ENCODE measurements at places on chromosomes 5 and 9. TPM values are rescaled to one million over a fixed set of nuclear protein-coding genes. Genes with fewer than 3 reads are reported as not detected.

The UNC5A gene
- total RNA-seq, result not detected

The GABBR2 gene
- not detected for total RNA-seq

The SHROOM1 gene
- 4.2 TPM for total RNA-seq

The IFNB1 gene
- total RNA-seq, result not detected

The ARHGEF37 gene
- 13.7 TPM for total RNA-seq

The RNF44 gene
- total RNA-seq, result 10.7 TPM

The PCDHB12 gene
- total RNA-seq, result 2.3 TPM

The MFAP3 gene
- 72.4 TPM for total RNA-seq

The MBLAC2 gene
- 3.3 TPM for total RNA-seq

The SLC45A2 gene
- not detected for total RNA-seq

DNA sequence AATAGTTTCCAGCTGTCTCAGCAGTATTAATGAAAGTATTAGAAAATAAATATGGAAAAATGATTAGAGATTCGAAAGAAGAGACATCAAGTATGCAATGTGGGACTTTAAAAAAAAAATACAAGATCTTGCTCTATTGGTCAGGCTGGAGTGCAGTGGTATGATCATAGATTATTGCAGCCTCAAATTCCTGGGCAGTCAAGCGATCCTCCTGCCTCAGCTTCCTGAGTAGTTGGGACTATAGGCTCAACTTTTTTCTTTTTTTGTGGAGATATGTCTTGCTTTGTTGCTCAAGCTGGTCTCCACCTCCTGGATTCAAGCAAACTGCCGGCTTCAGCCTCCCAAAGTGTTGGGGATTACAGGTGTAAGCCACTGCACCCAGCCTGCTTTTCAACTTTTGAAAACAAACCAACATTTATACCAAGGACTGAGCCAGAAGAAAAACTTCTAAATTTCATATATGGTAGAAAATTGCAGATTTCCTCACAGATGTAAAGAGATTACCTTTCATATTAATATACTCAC, 323.1 kb downstream of the ADGRV1 start:
- no peak overlapping the region for H3K27ac ChIP-seq
- H3K27me3 ChIP-seq, result no peaks in the 10 kb centered on the region
- no peak overlapping the region for H3K4me3 ChIP-seq
- H3K36me3 ChIP-seq, result no peaks in the 10 kb centered on the region
- DNase-seq, result no peak

GRCh38 chr9:121459513-121459912, 40.1 kb downstream of the GGTA1 start:
- no peak for DNase-seq
- H3K4me1 ChIP-seq, result peaks cover 11% of the 10 kb centered on the region
- no peak overlapping the region for H3K27ac ChIP-seq
- no peak overlapping the region for H3K4me3 ChIP-seq
- no peaks in the 10 kb centered on the region for H3K27me3 ChIP-seq
- no peaks in the 10 kb centered on the region for H3K36me3 ChIP-seq

GRCh38 chr9:72932619-72933018, 20.2 kb downstream of the ALDH1A1 start:
- H3K4me1 ChIP-seq, result no peaks in the 10 kb centered on the region
- H3K4me3 ChIP-seq, result no peak overlapping the region
- H3K27me3 ChIP-seq, result no peaks in the 10 kb centered on the region
- DNase-seq, result no peak
- H3K36me3 ChIP-seq, result no peaks in the 10 kb centered on the region
- no peak overlapping the region for H3K27ac ChIP-seq

DNA sequence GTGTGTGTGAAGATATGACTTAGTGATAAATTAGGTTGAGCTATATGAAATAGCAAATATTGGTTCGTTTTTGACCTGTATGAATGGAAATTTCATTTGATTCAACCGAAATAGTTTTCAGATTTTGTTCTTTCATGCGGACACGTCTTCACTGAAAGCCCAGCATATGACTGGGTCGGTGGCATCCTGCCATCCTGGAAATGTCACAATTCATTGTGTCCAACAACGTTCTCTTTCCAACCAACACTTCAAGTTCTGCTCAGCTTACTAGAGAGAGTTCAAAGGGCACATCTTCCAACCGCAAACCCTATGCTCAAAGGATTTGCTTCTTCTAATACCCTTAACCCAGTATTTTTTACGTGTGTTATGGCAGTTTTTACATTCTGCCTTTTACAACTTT, 252.5 kb downstream of the NTRK2 start:
- H3K36me3 ChIP-seq, result no peaks in the 10 kb centered on the region
- no peak overlapping the region for H3K27ac ChIP-seq
- no peak overlapping the region for H3K4me3 ChIP-seq
- DNase-seq, result no peak
- no peaks in the 10 kb centered on the region for H3K27me3 ChIP-seq

- no peak for DNase-seq
- H3K4me3 ChIP-seq, result no peak overlapping the region
- H3K27ac ChIP-seq, result no peak overlapping the region
Observed at GRCh38 chr5:75639535-75640311, 28.5 kb downstream of the ANKDD1B start.

DNA sequence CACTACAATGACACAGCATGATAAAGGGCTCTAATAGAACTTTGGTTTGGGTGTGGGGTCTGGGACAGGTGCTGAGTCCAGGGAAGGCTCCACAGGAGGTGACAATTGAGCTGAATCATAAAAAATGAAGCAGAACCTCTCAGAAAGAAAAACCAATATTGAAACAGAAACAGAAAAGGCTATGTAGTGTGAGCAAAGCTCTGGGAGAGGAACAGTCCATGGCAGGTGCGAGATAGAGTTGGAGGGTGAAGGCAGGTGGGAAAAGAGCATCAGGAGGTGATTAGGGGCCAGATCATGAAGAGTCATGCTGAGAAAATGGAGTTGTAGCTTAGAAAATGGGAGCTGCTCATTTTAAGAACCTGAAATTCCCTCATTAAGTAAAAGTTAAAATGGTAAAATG, 164.9 kb downstream of the KCTD16 start:
- H3K36me3 ChIP-seq, result no peaks in the 10 kb centered on the region
- H3K27ac ChIP-seq, result no peak overlapping the region
- H3K4me3 ChIP-seq, result no peak overlapping the region
- H3K27me3 ChIP-seq, result no peaks in the 10 kb centered on the region

DNA sequence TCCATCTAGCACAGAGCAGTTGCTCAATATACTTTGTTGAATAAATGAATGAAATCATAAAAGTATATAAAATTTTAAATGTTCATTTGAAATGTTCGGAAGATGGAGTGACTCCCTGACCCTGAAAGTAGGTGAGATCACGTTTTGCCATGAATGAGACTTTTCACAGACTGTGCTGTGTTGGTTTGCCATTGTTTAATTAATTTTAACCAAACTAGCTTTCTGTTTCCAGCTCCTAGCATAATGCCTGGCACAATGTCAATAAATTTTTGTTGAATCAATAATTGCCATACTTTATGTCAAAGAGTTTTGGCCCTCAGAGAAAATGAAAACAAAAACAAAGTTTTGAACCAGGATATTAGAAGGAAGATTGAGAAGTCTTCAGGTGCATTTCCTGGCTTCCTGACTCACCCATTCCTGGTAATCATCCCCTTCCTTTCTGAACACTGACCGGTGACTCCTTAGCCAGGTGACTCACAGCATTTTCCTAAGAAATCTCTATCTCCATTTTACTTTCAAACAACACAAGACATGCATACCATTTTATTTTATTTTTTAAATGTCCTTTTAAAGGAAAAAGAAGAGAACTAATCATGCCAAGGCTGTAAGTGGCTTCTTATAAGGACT, 15.1 kb downstream of the SLC28A3 start:
- no peaks in the 10 kb centered on the region for H3K4me1 ChIP-seq
- no peaks in the 10 kb centered on the region for H3K27me3 ChIP-seq
- no peak overlapping the region for H3K4me3 ChIP-seq
- no peak for DNase-seq
- H3K27ac ChIP-seq, result no peak overlapping the region

DNA sequence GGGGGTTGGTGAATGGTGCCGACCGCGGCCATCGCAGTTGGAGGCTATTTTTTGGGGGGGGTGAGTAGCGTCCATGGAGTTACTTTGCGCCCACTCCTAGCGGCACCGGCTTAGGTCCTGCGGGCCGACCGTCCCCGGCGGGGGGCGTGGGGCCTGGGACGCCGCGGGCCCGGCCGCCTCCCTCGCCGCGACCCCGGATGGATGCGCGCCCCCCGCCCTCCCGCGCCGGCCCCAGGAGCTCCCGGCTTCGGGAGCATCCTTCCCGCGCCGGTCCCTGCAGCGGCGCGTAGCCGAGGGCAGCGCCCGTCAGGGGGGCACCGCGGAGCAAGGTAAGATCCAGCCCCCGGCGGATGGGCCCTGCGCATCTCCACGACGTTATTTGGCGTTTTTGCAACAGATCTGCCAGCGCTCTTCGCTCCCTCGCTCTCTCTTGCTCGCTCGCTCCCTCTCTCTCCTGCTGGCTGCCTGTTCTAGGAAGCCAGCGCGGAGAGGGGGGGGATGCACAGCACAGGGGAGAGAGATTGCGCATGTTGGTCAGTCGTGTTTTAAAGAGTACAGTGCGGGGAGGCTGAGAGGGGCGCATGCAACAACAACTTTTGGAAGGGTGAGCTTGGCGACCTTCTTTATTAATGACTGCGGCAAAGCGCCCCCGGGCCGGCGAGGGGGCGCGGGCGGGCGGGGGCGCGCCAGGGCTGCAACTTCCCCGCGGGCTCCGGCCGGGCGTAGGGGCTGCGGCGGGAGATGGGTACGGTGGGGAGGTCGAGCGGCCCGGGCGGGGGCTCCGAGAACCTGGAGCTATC, 413 bp downstream of the JADE2 start:
- peak; percentile 75 for DNase-seq
- H3K4me1 ChIP-seq, result no peaks in the 10 kb centered on the region
- peak overlapping the region; percentile 100 for H3K27ac ChIP-seq
- peak overlapping the region; percentile 80 for H3K4me3 ChIP-seq
- H3K27me3 ChIP-seq, result no peaks in the 10 kb centered on the region

DNA sequence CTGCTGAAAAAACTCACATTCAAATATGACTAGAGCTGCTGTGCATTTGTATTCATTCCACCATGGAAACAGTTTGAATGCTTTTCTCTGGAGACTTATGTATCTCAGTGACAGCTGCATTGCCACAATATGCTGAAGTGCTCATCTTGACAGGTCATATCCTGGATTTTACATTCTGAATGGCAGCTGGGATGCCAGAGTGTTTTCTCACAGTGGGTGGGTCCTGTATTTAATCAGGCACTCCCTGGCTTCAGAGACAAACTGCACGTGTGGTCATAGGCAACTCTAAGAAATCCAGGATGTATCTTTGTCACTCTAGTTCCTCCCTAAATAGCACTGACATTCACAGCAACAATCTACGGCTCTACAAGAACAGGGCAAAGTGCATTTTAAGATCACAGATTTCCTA, 75.6 kb downstream of the ST8SIA4 start:
- DNase-seq, result no peak
- H3K27me3 ChIP-seq, result no peaks in the 10 kb centered on the region
- no peaks in the 10 kb centered on the region for H3K36me3 ChIP-seq
- no peak overlapping the region for H3K27ac ChIP-seq

DNA sequence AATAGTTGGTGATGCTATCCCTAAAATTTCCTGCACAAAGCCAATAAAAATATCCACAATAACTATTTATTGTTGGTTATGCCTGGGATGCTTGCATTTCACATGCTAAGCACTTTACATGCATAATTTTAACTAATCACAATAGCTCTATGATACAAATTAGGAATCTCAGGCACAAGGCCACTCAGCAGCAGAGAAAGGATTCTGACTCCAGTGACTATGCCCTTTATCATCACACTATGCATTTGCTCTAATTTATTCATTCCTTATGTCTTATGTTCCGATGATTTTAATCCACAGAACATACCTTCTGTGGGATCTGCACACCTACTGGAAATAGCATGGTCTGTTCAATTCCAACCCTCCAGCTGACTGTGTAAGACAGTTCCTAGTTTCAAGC, 476.1 kb downstream of the TMEM232 start:
- H3K4me3 ChIP-seq, result no peak overlapping the region
- no peaks in the 10 kb centered on the region for H3K4me1 ChIP-seq
- no peaks in the 10 kb centered on the region for H3K36me3 ChIP-seq
- no peaks in the 10 kb centered on the region for H3K27me3 ChIP-seq

GRCh38 chr5:5736007-5736406, 313.5 kb downstream of the ICE1 start:
- no peaks in the 10 kb centered on the region for H3K27me3 ChIP-seq
- no peak overlapping the region for H3K4me3 ChIP-seq
- no peaks in the 10 kb centered on the region for H3K4me1 ChIP-seq
- no peak overlapping the region for H3K27ac ChIP-seq
- DNase-seq, result no peak

DNA sequence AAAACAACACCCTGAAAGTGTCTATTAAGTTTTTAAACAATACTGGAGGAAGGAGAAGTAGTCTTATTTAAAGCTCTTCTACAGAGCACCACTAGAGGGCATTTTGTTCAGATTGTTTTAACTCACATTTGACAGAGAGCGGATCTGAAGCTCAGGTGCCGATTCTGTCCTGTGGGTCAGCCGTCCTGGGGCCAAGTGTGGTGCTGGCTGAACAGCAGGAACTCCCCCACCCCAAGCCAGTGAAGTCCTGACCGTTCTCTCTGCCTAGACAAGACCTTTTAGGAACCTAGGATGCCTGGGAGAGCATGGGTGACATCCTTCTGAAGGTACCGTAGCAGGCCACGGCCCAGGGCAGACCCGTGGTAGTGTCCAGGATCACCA, 3.9 kb downstream of the EXOC3 start:
- H3K4me3 ChIP-seq, result no peak overlapping the region
- H3K36me3 ChIP-seq, result peaks cover 48% of the 10 kb centered on the region
- DNase-seq, result no peak
- peaks cover 18% of the 10 kb centered on the region for H3K4me1 ChIP-seq

- H3K4me3 ChIP-seq, result no peak overlapping the region
- no peaks in the 10 kb centered on the region for H3K36me3 ChIP-seq
Observed at GRCh38 chr5:158175934-158176481, 317.1 kb upstream of the CLINT1 start.

DNA sequence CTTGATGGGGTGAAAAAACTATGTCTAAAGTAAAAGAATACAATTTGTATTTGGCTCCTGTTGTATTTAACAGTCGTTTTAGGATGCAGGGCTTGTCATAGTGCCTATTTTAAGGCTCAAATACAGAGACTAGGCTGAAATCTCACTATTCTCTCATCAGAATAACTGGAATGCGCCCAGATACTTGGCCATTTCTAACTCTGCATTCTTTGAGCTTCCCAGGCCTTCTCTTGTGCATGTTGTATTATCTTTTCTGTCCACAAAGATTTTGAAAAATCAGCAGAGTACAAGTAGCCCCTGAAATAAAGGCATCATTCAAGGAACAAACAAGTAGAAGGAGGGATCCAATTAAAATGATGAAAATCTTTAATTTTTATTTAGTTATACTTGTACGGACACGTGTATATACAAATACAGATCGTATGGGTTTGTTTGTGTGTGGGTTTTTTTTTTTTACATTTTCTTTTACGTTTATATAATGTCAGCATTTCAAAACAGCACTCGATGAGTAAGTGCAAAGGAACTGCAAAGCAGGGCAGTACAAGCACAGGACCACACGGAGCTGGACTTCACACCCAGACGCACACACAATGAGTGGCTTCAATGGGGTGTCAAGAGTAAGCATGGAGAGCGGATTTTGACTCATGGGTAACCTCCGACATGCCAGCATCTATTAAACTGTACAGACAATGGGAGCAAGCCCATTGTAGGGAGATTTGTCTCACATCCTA, 294.0 kb downstream of the EFNA5 start:
- no peak overlapping the region for H3K27ac ChIP-seq
- no peaks in the 10 kb centered on the region for H3K27me3 ChIP-seq
- no peaks in the 10 kb centered on the region for H3K36me3 ChIP-seq

GRCh38 chr5:127863610-127864395, 160.6 kb downstream of the CCDC192 start:
- no peaks in the 10 kb centered on the region for H3K36me3 ChIP-seq
- DNase-seq, result no peak
- no peaks in the 10 kb centered on the region for H3K27me3 ChIP-seq
- H3K27ac ChIP-seq, result no peak overlapping the region
- H3K4me1 ChIP-seq, result no peaks in the 10 kb centered on the region
- H3K4me3 ChIP-seq, result no peak overlapping the region

Measured in right atrium auricular region (tissue), 2 donors.